WTC11 (cell line): ENCODE measurements at places on chromosomes 12 and 14. TPM values are rescaled to one million over a fixed set of nuclear protein-coding genes. Genes with fewer than 3 reads are reported as not detected.

- H3K27ac ChIP-seq: no peak overlapping the region
- H3K36me3 ChIP-seq: peaks cover 59% of the 10 kb centered on the region
- no peak overlapping the region for H3K4me3 ChIP-seq
- H3K27me3 ChIP-seq: no peaks in the 10 kb centered on the region
- H3K4me1 ChIP-seq: no peaks in the 10 kb centered on the region
These were observed 42.0 kb downstream of the AREL1 start for GRCh38 chr14:74670726-74671411.

ASCL1 gene
- total RNA-seq: 0.07 to 0.14 TPM (median 0.07 TPM) in 3 replicates

- DNase-seq: no peak
- no peaks in the 10 kb centered on the region for H3K27me3 ChIP-seq
- H3K4me1 ChIP-seq: peaks cover 4% of the 10 kb centered on the region; the same call in 1 of the 2 replicates
- 0 out of 2 replicates have a peak overlapping the region, but pooled peaks have one; percentile 57 for H3K27ac ChIP-seq
- H3K36me3 ChIP-seq: no peaks in the 10 kb centered on the region
- no peak overlapping the region for H3K4me3 ChIP-seq
These were observed 25.7 kb downstream of the R3HDM2 start for GRCh38 chr12:57404966-57405640.

DNA sequence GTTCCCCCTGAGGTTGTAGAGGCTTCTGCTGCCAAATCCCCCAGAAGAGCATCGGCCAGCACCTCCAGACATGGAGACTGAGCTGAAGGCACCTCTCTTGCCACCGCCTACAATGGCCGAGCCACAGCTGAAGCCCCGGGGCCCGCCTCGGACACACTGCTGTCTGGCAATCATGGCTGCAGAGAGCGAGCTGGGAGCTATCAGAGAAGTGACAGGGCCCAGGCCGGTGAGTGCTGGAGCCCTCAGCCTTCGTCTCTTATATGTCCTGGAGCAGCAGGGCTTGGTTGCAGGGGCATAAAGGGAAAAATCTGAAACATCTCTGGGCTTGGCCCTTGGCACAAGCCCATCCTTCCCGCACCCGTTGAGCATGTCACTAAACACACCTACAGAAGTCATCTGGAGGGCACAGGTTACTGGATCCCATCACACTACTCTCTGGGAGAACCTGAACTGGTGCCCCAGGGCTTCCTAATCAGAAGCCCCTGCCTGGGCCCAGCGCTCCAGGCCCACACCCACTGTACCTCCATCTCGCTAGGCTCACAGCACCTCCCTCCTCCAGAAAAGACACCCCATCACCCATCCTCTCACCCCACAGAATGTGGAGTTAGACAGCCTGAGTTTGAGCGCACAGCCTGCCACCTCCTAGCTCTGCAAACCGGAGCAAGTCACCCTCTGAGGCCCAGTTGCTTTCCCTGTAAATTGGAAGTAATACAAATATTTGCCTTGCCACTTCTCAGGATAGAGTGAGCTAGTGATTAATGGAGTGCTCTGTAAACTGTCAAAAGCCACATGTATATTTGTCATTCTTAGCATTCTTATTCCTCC, at the start of gene KRT4:
Gene KRT4, minus strand, starts transcription at position 232 of the 825 bp plus-strand sequence. Its CDS starts 58 bp downstream, at position 174.
- H3K36me3 ChIP-seq: no peaks in the 10 kb centered on the region
- no peaks in the 10 kb centered on the region for H3K27me3 ChIP-seq
- no peak within 1 kb of the TSS for H3K4me3 ChIP-seq
- DNase-seq: no peak
- H3K4me1 ChIP-seq: no peaks in the 10 kb centered on the region
- no peak within 1 kb of the TSS for H3K27ac ChIP-seq

PLEKHD1 gene
- 0.85 to 1.0 TPM (median 0.87 TPM) in 3 replicates for total RNA-seq

NOS1 gene
- 4.0 to 4.8 TPM (median 4.5 TPM) in 3 replicates for total RNA-seq

GRCh38 chr14:22997676-22998323, 12.1 kb downstream of the C14orf93 start:
- H3K27ac ChIP-seq: no peak overlapping the region
- H3K4me3 ChIP-seq: no peak overlapping the region
- no peaks in the 10 kb centered on the region for H3K36me3 ChIP-seq
- DNase-seq: no peak
- peaks cover 5% of the 10 kb centered on the region for H3K4me1 ChIP-seq
- no peaks in the 10 kb centered on the region; the same call in 1 of the 2 replicates for H3K27me3 ChIP-seq

DNA sequence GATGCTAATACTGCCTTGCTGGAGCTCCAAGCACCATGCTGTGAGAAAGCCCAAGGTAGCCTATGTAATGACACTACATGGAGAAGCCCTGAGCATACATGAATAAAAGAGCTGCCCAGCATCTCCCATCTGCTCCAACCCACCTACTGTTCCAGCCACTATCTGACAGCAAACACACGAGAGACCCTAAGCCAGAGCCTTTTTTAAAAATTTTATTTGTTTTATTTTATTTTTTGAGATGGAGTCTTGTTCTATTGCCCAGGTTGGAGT, 95.2 kb upstream of the PRICKLE1 start:
- H3K4me3 ChIP-seq: no peak overlapping the region
- no peaks in the 10 kb centered on the region for H3K36me3 ChIP-seq
- no peak overlapping the region for H3K27ac ChIP-seq
- no peak for DNase-seq
- peaks cover 18% of the 10 kb centered on the region for H3K4me1 ChIP-seq

DNA sequence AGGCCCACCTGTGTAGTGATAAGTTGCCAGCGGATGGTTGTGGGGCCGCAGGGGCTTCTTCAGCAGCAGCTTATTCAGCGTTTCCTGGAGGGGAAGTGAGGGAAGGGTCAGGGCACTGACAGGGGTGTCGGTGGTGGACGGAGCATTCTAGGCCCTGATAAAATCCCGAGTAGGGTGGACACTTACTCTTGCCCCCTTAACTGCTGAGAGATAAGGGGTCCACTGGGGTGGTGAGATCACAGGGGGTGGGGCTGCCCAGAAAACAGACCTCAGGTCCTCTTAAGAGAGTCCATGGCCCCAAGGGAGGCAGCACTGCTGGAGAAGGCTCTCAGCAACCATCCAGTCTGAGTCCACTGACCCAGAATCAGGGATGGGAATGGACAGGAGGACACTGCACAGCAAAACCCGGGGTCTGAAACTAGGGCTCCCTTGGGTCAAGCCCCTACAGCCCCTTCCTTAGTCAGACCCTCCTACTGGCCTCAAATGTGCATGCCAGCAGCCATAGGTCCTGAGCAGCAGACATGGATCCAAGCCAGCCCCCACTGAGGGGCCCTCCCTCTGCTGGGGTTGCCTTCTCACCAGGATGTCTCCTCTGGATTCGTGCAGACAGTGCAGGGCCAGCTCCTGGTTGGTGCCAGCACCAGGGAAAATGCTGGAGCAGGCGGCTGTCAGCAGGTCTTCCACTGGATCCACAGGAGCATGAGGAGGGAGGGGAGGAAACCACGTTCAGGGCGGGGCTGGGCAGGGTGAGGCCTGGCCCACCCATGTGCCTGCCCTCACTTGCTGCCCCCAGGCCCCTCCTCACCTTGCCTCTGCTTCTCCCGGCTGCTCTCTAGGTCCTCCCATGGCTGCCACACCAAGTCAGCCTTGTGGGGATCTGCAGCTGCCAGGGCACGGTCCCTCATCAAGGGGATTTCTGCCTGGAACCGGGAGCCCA, 12.1 kb upstream of the PNMA1 start:
- H3K36me3 ChIP-seq: peaks cover 14% of the 10 kb centered on the region
- no peak overlapping the region for H3K4me3 ChIP-seq
- DNase-seq: no peak
